ENCODE measurements at places on chromosomes 13 and 19. TPM values are rescaled to one million over a fixed set of nuclear protein-coding genes. Genes with fewer than 3 reads are reported as not detected.

Gene SIGLEC11
- total RNA-seq: not detected

Gene PTPRS
- total RNA-seq: 3.4 TPM

Gene SERP2
- total RNA-seq: not detected

Gene RNASEH2B
- total RNA-seq: 70.1 TPM

Gene CYP4F3
- 2.9 TPM for total RNA-seq

Gene KCNJ14
- 1.4 TPM for total RNA-seq

Gene TSC22D1
- 14.4 TPM for total RNA-seq

Gene LDLR
- total RNA-seq: 56.8 TPM

Gene KLF1
- 0.24 TPM for total RNA-seq

Gene SPRYD7
- 8.5 TPM for total RNA-seq

Gene SLC25A23
- total RNA-seq: 97.2 TPM

Gene GPR12
- not detected for total RNA-seq

Gene RDH8
- not detected for total RNA-seq

Gene TMEM59L
- total RNA-seq: not detected

Gene TRAPPC5
- 168 TPM for total RNA-seq

Gene URAD
- total RNA-seq: not detected

Gene ZNF559
- total RNA-seq: 7.6 TPM

Gene CXCL17
- not detected for total RNA-seq

Gene TMEM150B
- not detected for total RNA-seq

Gene ZNF333
- 5.7 TPM for total RNA-seq

Gene ZFP14
- total RNA-seq: 0.82 TPM

Gene LCP1
- 1,649 TPM for total RNA-seq

Gene TEAD2
- 0.11 TPM for total RNA-seq

Gene ZMYM5
- 8.0 TPM for total RNA-seq

Gene VAV1
- 65.4 TPM for total RNA-seq

Gene CNFN
- not detected for total RNA-seq

Gene MBD3L2
- total RNA-seq: not detected

Gene TNNT1
- total RNA-seq: 0.62 TPM

Gene KMT5C
- 13.2 TPM for total RNA-seq
